ENCODE measurements at places on chromosomes 2 and 18.

GRCh38 chr2:159737292-159737916 is 25.1 kb downstream of the MARCHF7 start:
- DNase-seq, result no peak

GRCh38 chr2:205117125-205117524 is 565.2 kb upstream of the NRP2 start:
- DNase-seq, result no peak

- DNase-seq, result no peak
Measured at GRCh38 chr2:98157557-98157956, 70.6 kb downstream of the VWA3B start.

GRCh38 chr18:70216788-70217187 is 11.3 kb upstream of the RTTN start:
- DNase-seq, result no peak

DNA sequence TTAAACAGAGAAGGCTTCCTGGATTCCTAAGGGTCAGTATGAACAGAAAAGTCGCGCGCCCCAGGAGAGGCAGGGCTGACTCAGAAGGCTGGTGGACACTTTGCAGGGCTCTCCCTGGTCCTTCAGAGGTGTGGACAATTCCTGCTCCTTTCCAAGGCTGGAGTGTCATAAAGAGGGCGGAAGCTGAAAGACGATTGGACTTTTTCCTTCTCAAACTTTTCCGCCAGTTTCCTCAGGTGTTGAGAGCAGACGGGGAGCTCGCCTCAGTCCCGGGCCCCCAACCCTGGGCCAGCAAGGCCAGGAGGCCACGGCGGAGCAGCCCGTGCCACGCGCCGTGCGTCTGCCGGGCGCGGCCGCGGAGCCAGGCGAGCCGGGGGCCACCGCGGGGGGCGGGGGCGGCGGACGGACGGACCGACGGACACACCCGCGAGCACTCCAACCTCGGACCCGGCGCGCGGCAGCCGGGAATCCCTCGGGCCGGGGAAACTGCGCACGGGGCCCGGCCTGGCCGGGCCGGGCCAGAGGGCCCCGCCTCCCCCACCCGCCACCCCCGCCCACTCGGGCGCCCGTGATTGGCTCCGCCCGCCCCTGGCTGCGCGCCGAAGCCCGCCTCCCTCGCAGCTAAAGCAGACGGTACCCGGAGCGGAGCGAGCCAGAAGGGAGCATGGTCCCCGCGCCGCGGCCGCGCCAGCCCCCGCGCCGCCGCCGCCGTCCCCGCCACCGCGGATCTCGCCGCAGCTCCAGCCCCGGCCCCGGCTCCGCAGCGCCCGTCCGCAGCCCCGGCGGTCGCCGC is at the start of gene KLHL29:
TSS of gene KLHL29 (plus strand) at position 629 of the 793 bp plus-strand sequence. CDS start 177,018 bp downstream, outside the sequence.
- DNase-seq, result no peak

DNA sequence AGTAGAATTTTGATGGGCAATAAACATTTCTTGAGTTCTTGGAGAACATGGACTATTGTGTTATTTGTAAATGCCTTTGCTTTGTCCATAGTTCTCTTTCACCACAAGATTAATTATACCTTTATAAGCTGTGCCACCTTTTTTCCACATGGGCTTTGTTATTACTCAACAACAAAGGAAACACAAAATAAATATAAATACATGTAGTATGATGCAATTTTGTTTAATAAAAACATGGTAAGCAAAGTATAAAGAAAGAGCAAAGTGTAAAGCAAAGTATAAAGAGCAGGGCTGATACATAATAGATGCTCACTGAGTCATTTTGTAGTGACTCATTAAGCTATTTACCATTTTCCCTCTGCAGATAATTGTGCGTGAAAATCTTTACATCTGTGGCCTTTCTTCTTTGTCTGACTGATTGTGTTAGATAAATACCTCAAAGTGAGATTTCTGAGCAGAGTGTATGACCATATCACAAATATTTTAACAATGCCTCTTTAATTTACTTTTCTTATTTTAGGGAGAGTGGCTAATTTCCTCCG is 80.9 kb downstream of the CERS6 start:
- no peak for DNase-seq

DNA sequence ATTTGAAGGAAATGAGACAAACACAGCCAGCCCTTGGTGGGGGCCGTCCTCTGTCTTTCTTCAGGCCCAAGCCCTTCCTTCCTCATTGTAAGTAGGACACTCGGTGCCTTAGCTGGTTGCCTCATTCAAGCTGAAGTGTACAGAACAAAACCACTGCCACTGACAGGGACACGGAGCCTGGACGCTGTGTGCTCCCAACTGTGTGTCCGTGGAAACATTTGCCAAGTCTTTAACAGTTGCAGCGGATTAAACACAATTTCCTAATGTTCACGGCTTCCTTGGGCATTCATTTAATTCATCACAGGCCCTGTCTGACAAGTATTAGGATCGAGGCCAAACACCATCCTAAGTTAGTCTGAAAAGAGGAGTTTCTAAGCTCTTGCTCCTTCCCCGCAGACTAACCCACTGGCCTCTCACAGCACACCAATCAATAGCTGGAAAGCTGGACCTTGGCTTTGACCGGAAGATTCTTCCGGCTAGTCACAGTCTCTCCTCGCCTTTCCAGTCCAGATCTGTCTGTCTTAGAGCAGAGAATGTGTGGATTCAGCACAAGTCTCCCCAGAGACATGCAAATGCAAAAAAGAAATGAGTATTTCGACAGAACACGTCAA is 68.7 kb upstream of the ACSL3 start:
- DNase-seq, result no peak

- DNase-seq, result no peak
Measured at GRCh38 chr18:7164323-7165004, 46.9 kb upstream of the LAMA1 start.

- DNase-seq, result no peak
Measured at GRCh38 chr2:57869758-57870344, 176.8 kb upstream of the VRK2 start.

DNA sequence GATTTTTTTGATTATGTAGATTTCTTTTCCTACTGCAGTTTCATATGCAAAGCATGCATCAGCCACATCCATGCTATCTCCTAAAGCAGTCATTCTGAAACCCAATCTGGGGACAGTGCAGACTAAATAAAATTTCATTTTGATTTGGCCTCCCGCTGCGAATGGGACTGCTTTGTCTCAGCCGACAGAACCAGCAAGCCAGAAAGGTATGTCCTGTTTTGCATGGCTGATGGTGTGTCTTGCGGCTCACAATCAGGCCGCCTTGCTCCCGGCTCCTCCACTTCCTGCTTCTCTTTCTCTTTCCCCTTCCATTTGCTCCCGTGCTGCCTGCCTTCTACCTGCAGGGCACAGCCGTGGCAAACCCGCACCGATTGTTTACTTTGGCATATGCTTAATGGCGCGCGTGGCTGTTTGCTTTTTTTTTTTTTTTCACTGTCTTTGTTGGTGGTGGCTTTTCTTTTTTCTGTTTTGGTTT is 419.6 kb upstream of the POU3F3 start:
- no peak for DNase-seq

GRCh38 chr18:13386891-13387801 is 168.6 kb downstream of the LDLRAD4 start:
- DNase-seq, result no peak

DNA sequence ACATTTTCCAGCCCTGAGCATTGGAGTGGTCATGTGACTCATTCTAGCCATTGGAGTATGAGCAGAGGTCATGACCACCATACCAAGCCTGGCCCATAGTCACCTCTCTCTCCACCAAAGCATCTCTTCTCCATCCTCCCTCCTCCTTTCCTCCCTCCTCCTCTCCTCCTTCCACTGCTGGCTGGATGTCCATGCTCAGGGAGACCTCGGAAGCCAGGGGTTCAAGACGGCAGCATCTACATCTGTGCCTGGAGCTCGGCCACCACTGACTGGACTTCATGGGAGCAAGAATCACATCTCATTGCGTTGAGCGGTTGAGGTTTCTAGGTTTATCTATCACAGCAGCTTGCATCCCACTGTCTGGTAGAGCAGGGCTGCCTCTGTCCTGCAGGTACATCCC is 252.4 kb downstream of the NDUFA10 start:
- no peak for DNase-seq

- no peak for DNase-seq
Measured at GRCh38 chr2:9228088-9228751, 21.6 kb downstream of the ASAP2 start.

DNA sequence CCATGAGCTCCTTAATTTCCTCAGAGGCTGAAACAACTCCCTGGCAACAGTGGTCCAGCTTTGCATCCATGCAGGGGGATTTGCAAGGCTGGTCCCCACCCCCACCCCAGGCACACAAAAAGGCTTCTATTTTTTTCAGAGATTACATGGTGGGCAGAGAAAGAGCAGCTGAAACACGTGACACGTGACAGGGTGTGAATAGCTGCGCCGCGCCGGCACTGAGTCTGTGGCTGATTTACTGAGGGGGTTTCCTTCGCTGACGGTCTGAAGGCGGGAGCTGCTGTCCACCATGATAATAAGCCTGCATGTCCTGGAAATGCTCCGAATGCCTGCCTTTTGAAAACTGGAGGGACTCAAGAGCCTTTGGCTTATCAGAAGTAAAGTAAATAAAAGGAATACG is 50.7 kb upstream of the APCDD1 start:
- DNase-seq, result no peak
